Muscle of leg (tissue), 16 donors: ENCODE measurements at places on chromosomes 13 and 19. TPM values are rescaled to one million over a fixed set of nuclear protein-coding genes. Genes with fewer than 3 reads are reported as not detected.

DNA sequence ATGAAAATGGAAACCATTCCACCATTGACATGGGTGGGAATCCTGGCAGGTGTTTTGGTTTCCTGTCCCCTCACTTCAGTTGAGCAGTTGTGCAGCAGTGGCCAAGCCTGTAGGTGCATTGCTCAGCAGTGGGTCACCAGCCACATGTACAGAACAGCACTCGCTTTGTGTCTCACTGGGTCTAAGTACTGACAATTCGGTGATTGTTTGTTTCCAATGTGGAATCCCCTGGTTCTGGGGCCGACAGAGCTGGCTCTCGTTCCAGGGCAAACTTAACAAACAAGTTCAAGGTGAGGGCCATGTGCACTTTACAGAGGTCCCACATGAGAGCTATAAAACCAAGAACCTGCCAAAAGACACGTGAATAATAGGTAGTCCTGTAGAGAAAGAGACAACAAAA is 54.1 kb upstream of the SPATA13 start:
- DNase-seq: no peak

GRCh38 chr19:1672038-1672768 is 19.8 kb upstream of the TCF3 start:
- peak; percentile 43 for DNase-seq

- peak; percentile 68 for DNase-seq
Observed at GRCh38 chr13:76868371-76868770, 17.8 kb downstream of the KCTD12 start.

DNA sequence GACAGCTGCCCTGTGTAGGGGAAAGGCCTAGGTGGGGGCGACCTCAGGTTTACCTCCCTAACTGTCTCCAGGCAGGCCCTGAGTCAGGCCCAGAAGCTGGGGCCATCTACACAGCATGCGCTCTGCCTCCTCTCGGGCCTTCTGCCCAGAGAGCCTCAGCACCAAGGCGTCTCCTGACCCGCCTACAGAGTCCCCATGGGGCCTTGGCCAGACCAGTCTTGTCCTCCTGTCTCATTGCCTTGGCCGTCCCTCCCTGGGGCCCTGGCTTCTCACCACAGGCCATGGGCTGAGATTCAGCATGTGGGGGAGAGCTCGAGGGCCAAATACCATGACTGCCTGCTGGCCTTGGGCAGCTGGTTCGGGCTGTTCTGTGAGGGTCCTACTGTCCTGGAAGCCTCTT is 59.0 kb downstream of the SMARCA4 start:
- no peak for DNase-seq

- no peak for DNase-seq
Observed at GRCh38 chr19:5191091-5191490, 149.5 kb downstream of the PTPRS start.

- DNase-seq: peak; percentile 91
Observed at GRCh38 chr19:39409208-39410016, 2.8 kb downstream of the ZFP36 start.

GRCh38 chr13:77351315-77351714 is 24.4 kb upstream of the MYCBP2 start:
- no peak for DNase-seq

- DNase-seq: peak; percentile 50
Observed at GRCh38 chr13:29746148-29746677, 104.2 kb downstream of the UBL3 start.

- peak; percentile 7 for DNase-seq
Observed at GRCh38 chr13:41231786-41232185, 31.6 kb downstream of the MTRF1 start.

- DNase-seq: no peak
Observed at GRCh38 chr19:16325161-16325527, 518 bp downstream of the KLF2 start.

DNA sequence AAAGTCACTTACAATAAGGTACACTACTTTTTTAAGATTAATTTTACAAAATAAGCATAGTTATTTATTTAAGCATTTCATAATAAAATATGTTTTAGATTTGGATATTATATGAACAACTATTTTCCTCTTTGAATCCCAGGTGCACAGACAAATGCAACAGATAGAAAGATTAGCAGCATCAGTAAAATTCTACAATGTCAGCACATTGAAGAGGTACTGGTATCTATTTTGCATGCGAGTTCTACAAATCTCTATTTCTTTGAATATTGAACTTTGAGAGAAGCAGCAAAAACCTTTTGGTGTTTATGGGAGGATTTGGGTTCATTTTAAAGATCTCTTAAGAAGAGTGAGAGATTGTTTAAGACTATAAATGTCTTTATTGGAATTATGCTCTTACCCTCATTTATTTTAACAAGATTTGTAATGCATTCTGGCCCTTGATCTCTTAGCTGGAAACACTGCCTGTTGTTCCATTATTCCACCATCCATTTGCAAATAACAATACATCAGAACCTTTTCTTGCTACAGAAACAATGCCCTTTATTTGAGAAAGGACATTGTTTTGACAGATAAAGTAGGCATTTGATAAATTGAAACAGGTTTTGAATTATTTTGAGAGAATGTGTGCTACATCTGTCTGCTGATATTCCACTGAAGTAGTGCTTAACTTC is 558.8 kb upstream of the KLHL1 start:
- no peak for DNase-seq

DNA sequence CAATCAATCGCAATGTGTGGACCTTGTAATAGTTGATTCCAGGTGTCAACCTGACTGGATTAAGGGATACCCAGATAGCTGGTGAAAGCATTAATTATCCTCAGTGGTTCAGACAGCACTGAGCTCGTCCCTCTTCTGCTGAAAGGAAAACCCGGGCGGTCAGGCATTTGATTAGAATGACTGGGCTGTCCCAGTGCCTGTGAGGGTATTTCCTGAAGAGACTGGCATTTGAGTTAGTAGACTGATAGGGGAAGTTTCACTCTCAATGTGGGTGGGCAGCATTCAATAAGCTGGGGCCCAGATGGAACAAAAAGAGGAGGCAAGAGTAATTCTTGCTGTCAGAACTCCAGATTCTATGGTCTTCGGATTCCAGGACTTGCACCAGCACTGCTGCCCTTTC is 31.9 kb downstream of the KPNA3 start:
- DNase-seq: no peak

The ZNF586 gene
- 10.8 TPM for polyA plus RNA-seq

The KLK4 gene
- not detected for polyA plus RNA-seq

The SIGLECL1 gene
- not detected for polyA plus RNA-seq
